Skin of body (tissue), 3 donors: ENCODE measurements at places on chromosomes 2 and 18.

DNA sequence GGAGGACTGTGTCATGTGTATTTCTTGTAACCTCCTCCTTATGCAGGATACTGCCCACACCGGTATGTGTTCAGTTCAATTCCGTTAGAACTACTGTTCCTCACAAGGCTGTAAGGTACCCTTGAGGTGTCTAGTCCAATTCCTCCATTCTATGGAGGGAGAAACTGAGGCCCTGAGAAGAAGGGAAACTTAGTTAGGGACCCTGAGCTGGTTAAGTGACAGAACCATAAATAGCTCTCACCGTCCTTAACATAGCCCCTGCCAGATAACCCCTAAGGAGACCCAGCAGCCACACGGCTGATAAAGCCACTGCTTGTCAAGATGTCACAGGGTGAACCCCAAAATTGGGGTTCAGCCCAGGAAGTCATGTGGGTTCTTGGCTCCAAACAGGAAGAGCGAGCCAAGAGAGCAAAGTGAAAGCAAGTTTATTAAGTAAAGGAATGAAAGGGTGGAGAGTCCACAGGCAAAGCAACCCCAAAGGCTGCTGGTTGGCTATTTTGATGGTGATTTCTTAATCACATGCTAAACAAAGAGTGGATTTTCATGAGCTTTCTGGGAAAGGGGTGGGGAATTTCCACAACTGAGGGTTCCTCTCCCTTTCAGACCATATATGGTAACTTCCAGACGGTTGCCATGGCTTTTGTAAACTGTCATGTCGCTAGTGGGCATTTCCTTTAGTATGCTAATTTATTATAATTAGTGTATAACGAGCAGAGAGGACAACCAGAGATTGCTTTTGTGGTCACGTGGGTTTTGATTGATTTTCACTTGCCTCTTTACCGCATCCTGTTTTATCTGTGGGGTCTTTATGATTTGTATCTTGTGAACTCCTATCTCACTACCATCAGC, 83.4 kb upstream of the RTN4 start:
- DNase-seq: peak; percentile 49

DNA sequence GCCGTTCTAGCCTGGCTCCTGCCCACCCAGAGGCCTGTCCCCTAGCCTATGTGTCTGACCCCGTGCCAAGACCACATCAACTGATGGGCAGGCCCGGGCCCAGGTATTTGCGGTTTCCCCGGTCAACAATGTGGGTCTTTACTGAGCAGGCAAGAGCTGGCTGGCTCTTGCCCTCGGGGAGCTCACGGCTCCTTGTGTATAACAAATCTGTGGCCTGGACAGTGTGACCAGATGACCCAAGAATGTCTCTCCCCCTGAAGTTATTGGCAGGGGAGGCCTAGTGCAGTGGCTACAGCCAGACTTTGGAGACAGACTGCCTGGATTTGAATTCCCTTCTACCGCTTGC, 179.6 kb downstream of the KLHL29 start:
- DNase-seq: no peak

DNA sequence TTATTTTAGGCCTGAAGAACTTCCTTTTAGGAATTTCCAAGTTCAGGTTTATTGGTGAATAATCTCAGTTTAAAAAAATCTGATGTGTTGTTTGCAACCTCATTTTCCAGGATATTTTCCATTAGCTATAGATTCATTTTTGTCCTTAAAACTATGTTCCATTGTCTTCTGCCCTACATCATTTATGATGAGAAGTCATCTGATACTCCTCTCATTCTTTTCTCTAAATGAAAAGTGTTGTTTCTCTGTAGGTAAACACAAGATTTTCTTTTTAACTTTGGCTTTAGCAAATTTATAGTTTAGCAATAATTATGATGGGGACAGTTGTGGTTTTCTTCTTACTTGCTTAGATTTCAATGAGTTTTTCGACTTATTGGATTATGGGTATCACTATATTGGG, 427.3 kb downstream of the DCDC2C start:
- no peak for DNase-seq

DNA sequence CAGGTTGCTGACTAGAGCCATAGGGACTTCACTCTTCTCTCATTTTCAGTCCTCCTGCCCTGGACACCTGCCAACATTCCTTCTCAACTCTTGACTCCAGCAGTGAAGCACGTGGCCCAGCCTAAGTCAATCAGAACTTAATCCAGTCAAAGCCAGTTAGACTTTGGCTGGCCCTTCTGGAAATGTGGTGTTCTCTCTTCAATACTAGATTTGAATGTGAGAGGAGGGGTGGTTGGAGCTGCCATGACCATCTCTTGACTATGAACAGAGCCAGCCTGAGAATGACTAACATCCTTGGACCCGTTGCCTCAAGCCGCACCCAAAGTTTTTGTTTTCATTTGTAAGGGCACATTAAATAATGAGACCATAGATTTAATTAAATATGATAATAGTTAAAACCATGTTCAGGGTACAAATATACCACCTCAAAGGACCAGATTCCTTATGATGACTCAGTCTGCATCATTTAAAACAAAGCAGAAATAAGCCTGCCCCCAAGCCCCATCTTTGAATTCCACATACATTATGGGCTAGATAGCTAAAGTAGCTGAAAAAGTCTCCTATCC, 49.7 kb upstream of the RASGRP3 start:
- DNase-seq: no peak

DNA sequence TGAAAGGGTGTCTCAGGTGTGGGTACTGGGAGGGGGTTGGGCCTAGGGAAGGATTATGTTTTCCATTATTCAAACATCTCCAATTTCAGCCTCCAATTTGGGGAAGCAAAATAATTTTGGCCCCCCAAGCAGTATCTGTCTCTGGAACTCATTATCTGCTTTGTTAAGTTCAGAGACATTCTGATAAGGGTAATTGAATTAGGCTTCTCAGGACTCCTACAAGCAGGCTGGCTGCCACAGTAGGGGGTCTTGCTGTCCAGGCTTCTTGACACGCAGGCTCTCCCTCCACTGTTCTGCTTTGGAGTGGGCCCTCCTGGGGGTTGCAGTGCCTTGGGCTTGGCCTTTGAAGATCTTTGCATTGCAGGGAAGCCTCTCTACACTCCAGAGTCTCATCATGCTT, 108.1 kb upstream of the SIX2 start:
- DNase-seq: no peak
